Effector memory CD8-positive, alpha-beta T cell (primary cell): ENCODE measurements at places on chromosomes 13 and 19.

- peak overlapping the region; percentile 84 for H3K4me3 ChIP-seq
- no peaks in the 10 kb centered on the region for H3K27me3 ChIP-seq
- no peak for DNase-seq
- H3K4me1 ChIP-seq: peaks cover 60% of the 10 kb centered on the region
These were observed 7.5 kb downstream of the CARD8 start for GRCh38 chr19:48248081-48248833.

GRCh38 chr13:42559057-42559456 lies 14.9 kb upstream of the TNFSF11 start:
- H3K36me3 ChIP-seq: no peaks in the 10 kb centered on the region
- H3K4me1 ChIP-seq: no peaks in the 10 kb centered on the region
- peaks cover 28% of the 10 kb centered on the region for H3K27me3 ChIP-seq
- no peak overlapping the region for H3K4me3 ChIP-seq
- no peak overlapping the region for H3K27ac ChIP-seq

GRCh38 chr13:99178636-99179035 lies 22.0 kb upstream of the UBAC2 start:
- peak overlapping the region; percentile 88 for H3K27ac ChIP-seq
- peak; percentile 8 for DNase-seq
- peaks cover 35% of the 10 kb centered on the region for H3K4me1 ChIP-seq
- H3K36me3 ChIP-seq: peaks cover 7% of the 10 kb centered on the region
- H3K27me3 ChIP-seq: no peaks in the 10 kb centered on the region

GRCh38 chr13:35136585-35136984 lies 194.5 kb downstream of the NBEA start:
- no peaks in the 10 kb centered on the region for H3K4me1 ChIP-seq
- no peak overlapping the region for H3K27ac ChIP-seq
- no peak for DNase-seq
- no peak overlapping the region for H3K4me3 ChIP-seq
- no peaks in the 10 kb centered on the region for H3K36me3 ChIP-seq
- H3K27me3 ChIP-seq: no peaks in the 10 kb centered on the region

DNA sequence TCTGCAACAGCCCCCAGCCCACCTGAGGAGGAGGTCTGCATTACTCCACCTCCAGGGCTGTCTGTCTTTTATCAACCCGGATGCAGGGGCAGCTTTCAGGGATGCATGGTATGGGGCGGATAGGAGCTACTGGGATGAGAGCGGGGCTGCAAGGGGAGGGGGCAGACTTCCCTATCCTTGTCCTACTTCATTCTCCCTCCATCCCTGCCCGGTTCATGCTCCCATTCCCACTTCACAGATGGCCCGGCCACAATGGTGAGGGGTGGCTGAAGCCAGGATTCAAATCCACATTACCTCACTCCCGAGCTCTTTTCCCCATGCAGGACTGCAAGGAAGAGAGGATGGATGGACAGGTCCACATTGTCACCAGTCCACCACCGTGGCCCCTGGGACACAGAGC lies 40.5 kb upstream of the VSTM2B start:
- no peak overlapping the region for H3K4me3 ChIP-seq
- no peak overlapping the region for H3K27ac ChIP-seq
- peaks cover 44% of the 10 kb centered on the region for H3K27me3 ChIP-seq
- H3K36me3 ChIP-seq: no peaks in the 10 kb centered on the region
